Activated naive CD4-positive, alpha-beta T cell (primary cell): ENCODE measurements at places on chromosomes 3 and 15.

DNA sequence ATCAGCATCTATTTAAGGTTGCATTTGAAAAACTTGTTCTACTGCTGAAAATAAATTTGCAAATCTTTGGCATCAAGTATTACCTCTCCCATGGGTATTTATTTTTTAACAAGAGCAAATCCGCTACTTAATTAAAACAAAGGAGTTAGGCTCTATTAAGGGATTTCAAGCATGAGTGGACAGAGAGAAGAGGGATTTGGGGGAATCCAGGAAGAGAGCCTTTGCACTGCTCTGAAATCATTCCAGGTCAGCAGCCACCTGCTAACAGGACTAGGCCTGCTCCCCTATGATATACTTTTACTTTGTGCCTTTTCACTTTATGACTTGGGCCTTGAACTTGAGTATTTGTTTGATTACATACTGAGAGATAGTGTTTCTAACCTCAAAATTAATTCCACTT, 57.1 kb downstream of the IQCH start:
- no peak for DNase-seq

GRCh38 chr15:61025781-61026180, 203.3 kb downstream of the RORA start:
- DNase-seq: no peak

GRCh38 chr3:128232376-128233178, 79.3 kb downstream of the EEFSEC start:
- DNase-seq: no peak

DNA sequence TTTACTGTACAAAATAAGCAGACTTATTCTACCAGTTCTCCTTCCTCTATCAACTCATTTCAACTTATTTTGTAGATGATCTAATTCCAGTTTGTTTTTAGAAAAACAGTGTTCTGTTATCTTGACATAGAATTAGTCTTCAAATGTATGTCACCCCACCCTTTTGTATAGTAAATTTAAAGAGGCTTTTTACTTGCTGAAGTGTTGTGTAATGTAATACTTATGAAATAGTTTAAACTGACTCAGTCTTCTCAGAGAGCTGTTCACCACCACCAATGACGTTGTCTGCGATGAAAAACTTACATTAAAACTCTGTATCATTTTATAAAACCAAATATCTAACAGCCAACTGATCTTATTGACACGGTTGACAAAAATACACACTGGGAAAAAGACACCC, 82.9 kb downstream of the RAP2B start:
- DNase-seq: no peak

- DNase-seq: no peak
Observed at GRCh38 chr3:1183320-1184048, 90.7 kb downstream of the CNTN6 start.

DNA sequence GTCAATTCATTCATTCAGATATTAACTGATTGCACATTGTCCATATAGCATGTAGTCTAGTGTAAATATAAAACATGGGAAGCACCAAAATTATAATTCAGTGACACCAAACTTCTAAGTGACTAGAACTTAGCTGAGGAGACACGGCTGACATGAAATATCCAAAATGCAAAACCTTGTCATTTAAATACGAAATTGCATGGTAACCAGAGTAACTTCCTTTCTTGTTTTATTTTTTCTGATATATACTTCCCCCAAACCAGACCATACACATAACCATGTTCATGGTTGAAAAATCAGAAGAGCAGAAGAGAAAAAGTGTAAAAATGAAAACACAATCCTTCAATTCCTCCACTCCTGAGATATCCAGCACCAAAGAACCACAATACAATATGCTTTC, 38.0 kb downstream of the CBLB start:
- no peak for DNase-seq

GRCh38 chr15:29093696-29094343, 175.8 kb downstream of the NSMCE3 start:
- no peak for DNase-seq

DNA sequence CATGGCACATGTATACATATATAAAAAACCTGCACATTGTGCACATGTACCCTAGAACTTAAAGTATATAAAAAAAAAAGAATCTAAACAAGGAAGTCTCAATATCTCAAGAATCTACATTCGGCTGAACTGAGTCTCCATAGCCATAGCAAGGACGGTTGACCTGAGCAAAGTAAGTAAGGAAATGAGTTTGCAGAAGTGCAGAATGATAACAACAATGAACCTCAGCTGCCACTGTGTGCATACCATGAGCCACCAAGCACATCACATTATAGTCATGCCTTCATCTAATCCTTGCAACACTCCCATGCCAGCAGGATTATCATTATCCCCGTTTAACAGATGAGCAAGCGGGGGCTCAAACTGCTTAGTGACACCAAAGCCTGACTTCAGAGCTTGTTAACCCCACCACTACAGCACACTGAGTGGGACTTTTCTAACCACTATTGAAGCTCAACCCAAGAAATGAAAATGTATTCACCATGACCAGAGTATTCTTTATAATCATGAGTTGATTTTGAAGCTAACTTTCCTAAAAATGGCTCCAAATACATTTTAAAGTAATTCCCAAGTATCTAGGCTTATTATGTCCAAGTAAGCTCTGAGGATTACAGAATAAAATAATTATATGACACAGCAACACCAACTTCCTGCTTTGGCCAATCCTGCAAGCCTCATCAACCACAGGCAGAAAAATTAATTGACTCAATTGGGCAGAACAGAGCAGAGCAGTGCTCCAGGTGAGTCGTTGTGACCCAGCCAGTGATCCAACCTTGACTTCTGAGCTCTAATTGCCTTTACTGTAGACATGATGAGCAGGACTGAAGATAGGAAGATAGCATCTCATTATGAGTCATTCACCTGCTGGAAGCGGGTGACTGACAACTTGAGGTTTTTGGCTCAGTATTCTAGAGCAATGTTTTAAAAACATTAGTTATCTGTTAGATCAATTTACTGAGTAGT, 47.3 kb upstream of the IL12A start:
- no peak for DNase-seq

- DNase-seq: no peak
Observed at GRCh38 chr3:177451864-177452830, 254.9 kb upstream of the TBL1XR1 start.

DNA sequence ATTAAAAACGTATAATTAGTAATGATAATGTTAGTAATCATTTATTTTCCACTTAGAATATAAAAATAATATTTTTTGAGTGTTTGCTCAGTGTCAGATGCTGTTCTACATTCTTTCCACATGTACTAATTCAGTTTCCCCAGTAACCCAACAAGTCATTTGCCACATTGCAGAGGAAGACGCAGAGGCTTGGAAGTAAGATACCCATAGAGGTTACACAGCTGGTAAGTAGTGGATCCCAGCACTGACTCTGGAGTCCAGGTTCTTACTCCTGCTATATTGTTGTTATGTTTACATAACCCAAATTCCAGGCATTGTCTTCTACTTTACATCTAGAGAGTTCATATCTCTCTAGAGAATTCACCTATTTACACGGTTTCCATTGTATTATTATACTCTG, 48.2 kb upstream of the MYO5C start:
- DNase-seq: no peak

- DNase-seq: no peak
Observed at GRCh38 chr15:90579213-90579612, 49.5 kb downstream of the CRTC3 start.

- no peak for DNase-seq
Observed at GRCh38 chr3:196341137-196341536, 2.9 kb upstream of the TM4SF19 start.

- DNase-seq: no peak
Observed at GRCh38 chr3:148158210-148158609, 539.5 kb upstream of the AGTR1 start.

DNA sequence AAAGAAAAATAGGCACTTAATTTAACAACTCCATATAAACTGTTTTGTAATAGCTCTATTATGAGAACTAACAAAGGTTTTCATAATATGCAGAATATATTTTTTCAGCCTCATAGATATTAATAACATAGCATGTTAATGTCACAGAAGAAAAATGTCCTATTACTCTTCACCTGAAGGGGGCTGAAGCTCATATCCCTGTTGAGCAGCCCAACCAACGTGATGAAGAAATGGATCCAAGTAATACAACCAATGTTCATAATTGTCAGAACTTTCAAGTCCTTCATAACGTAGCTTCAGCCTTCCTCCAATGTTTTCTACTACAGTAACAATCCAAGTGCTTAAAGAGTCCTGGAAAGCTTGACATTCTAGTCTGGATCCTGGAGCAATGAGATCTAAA, 34.5 kb upstream of the STIMATE start:
- no peak for DNase-seq

GRCh38 chr3:186789554-186790260, 6.3 kb downstream of the EIF4A2 start:
- no peak for DNase-seq

- no peak for DNase-seq
Observed at GRCh38 chr15:71575474-71576045, 234.8 kb upstream of the NR2E3 start.

- no peak for DNase-seq
Observed at GRCh38 chr3:180085122-180085710, 48.5 kb upstream of the PEX5L start.

- no peak for DNase-seq
Observed at GRCh38 chr15:64985366-64986033, 4.2 kb downstream of the SPG21 start.

DNA sequence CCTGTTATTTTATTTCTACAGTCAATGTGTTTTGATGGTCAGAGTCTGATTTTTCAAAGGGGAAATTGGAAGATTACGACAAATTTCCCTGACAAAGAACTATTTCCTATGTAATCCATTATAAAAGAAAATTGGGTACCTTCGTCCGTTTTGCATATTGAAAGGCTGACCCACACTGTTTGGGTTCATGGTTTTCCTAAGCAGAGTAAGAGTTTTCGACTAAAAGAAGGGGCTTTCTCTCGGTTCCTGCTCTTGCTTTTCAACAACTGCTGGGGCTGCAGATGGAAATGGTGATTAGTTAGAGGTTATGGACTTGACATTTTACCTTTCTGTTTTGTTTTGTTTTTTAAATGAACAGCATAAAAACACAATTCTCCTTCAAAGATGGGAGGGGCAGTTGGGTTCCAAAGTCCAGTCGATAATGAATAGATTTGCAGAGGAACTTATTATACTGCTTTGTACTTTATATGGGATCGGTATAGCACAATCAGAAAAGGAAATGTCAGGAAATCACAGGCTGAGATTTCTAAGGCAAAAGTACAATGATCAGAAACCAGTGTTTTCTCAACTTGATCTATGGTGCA, 978 bp downstream of the KCNMB2 start:
- no peak for DNase-seq

DNA sequence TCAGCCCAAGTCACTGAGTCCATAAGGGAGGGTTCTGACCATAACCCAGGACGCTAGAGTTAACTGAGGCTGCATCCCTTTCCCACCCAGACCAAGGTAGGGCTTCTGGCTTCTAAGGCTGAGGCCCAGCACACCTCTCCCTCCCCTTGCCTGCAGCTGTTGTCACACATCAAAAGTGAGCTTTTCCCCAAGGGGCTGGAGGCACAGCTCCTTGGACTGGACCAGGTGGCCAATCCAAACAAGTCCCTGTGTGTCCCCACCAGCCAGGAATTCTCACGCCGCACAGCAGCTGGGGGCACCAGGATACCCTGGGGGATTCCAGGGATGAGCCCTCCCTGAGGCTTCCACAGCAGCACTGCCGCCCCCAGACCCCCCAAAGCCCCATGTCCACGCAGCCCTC, 22.3 kb upstream of the ISLR2 start:
- DNase-seq: no peak

- DNase-seq: no peak
Observed at GRCh38 chr3:57852896-57853295, 96.8 kb downstream of the SLMAP start.

- no peak for DNase-seq
Observed at GRCh38 chr3:185353225-185353624, 9.7 kb upstream of the MAP3K13 start.

GRCh38 chr3:151016478-151016795, 43.9 kb upstream of the CLRN1 start:
- no peak for DNase-seq

GRCh38 chr3:149160754-149161300, 31.4 kb downstream of the HPS3 start:
- DNase-seq: no peak

GRCh38 chr15:43095708-43096347, 10.0 kb downstream of the UBR1 start:
- DNase-seq: no peak

- no peak for DNase-seq
Observed at GRCh38 chr3:156918746-156919145, 92.6 kb downstream of the LEKR1 start.

- DNase-seq: no peak
Observed at GRCh38 chr3:97822359-97822775, 556 bp downstream of the CRYBG3 start.

DNA sequence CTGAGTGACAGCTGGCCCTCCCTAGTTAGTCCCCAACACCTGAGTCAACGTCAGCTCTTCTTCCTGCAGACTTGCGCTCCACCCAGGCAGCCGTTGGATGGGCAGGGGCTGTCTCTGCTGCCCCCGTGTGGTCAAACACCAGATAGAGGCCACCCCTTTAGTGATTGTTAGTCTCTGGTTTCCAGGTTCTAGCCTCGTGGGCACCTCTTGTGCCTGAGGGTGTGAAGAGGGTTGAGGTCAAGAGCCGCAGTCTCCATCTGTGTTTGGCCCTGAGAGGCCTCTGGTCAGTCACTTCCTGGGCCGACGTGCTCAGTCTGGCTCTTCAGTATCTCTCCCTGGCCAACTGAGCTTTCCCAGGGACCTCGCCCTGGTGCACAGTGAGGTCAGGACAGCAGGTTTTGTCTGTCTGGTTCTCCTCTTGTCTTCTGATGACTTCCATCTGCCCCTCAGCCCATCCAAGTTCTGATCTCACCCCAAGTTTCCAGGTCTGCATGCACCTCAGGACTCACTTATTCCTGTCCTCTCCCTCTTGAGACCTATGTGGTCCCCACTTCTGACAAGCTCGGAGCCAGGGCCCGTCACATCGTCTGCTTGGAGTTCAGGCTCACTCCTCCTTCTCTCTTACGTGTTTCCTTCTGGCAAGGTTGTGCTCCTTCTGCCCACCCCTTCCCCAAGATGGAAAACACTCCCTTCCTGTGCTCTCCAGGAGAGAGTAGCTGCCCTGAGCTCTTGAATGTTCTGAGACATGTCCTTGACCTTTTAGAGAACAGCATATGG, 20.9 kb downstream of the CD276 start:
- DNase-seq: peak; percentile 39

DNA sequence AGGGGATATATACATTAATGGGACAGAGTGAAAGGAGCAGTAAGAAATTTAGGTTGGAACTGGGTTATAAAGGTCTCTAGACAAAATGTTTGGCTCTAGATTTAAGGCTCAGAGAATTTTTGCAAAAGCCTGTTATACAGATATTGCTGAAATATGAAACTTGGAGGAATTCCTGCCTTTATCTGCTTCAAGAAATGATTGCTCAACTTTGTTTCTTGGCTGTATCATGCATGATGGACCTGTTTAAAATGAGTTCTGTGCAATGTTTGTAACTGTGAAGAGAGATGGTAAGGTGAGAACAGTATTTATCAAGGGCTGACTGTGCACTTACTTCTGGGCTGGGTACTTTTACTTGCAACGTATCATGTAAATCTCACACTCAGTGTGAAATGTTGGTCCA, 3.3 kb downstream of the CRYBG3 start:
- no peak for DNase-seq

- no peak for DNase-seq
Observed at GRCh38 chr15:60972866-60973265, 256.2 kb downstream of the RORA start.

GRCh38 chr3:5275529-5275928, 88.0 kb downstream of the EDEM1 start:
- no peak for DNase-seq

- DNase-seq: no peak
Observed at GRCh38 chr15:49059491-49059890, 13.2 kb upstream of the SECISBP2L start.

- DNase-seq: no peak
Observed at GRCh38 chr3:27596921-27597320, 112.7 kb upstream of the SLC4A7 start.
